ENCODE measurements at places on chromosomes 5 and 9.

DNA sequence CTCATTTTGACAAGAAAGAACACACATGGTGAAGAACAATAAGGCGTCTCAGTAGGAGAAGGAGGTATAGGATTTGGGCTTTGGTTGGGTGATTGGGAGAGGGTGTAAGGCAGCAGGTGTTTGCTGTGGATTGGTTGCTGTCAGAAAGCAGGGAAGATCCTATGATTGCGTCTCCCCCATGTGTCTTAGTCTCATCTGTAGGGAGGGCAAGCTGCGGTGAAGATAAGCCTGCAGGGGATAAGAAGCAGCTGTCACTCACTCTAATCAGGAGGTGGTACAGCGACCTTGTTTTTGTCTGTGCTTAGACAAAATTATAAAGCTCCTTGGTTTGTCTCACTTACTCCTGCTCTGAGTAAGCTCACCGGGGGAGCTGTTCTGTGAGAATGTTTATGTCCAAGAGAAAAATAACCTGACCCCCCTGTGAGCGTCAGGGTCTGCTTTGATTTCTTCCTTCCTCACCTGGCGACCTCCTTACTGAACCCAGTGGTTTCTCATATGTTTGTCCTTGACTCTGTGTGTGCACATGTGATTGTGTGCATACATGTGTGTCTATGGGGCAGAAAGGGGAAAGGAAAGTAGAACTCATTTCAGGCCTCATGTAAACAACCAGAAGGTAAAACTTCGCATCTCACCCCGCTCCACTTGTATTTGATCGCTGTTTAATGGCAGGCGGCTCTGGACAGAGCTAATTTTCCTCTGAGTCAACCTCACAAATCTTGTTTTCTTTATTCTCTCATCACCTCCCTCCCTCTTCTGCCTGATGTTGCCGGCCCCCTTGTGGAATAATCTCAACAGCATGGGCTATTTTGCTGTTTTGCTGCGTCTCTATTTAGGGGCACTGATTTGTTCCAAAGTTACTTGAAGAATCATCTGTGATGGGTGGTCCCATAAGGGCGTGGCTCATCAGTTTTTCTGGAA is 105.6 kb downstream of the TENT4A start:
- DNase-seq: no peak

GRCh38 chr9:33164138-33164809 is 2.9 kb downstream of the B4GALT1 start:
- DNase-seq: no peak

- no peak for DNase-seq
These were observed at the start of gene EMB for GRCh38 chr5:50440651-50441492. Gene EMB, minus strand, starts transcription at chr5:50441288. Its CDS starts 137 bp downstream, at chr5:50441151.

DNA sequence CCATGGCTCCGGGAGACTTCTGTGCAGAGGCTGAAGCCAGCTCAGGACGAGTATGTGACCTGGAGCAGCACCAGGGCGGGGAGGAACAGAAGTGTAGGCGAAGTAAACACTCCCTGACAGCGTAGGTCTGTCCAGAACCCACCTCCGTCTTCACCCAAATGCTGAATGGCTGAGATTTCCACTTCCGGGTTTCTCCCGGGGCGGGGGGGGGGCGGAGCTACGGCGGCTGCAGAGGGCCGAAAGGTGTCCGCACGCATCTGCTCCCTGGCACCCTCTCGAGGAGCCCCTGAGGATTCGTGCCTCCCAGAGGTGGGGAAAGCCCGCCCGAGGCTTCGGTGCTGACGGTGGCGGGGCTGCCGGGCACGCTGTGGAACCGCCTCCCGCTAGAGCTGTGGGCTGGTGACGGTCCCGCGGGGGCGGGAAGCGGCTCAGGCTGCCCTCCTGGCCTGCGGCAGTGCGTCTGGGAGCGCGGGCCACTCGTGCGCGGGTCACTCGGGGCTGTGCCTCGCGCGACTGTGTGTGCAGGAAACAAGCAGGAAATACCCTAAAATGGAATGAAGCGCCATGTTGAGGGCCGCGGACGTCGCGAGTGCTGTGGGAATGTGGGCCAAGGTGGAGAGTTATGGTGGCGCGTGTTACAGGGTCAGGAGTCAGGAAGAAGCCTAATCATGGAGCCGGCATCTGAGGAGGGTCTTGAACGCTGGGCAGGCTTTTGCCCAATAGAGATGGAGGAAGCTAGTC is 1425.4 kb downstream of the FOXD4L5 start:
- no peak for DNase-seq

- no peak for DNase-seq
These were observed 147.0 kb downstream of the CSNK1G3 start for GRCh38 chr5:123659011-123659410.

Measured in cortex of kidney (tissue), 1 donor.